ENCODE measurements at places on chromosomes 12 and 14.
A peak's percentile ranks its signal among the peaks of the same experiment; 100 is the strongest.

DNA sequence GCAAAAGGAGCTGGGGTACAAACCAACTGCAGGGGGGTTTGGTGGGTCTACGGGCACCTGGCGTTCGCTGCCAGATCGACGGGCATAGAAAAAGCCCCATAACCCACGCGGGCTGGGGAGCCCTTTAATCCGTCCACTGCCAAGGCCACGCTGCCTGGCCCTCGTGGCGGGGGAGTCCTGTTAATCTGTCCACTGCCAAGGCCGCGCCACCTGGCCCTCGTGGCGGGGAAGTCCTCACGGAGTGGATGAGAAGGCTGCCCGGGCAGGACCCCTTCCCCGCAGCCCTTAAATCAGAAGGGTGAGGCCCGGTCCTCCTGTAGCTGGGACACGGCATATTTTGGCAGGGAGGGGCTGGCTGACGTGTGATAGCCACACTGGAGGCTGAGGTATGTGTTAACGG is 86.1 kb downstream of the NOC4L start:
- DNase-seq, result no peak

DNA sequence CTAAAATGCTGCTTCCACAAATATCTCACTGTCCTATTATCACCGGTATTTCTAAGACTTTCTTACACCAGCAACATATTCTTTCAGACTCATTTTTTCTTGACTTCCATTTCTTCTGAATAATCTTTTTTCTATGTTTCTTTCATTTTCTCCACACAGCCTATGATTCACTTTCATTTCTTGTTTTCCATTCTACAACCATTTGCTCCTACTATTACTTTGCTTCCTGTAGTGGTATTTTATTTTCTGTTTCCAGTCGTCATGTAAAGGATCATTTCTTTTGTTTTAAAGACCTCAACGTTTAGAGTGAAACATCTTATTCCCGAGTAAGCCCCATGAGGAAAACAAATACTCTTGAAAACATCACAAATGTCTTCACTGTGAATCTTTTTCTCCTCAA is 182.2 kb upstream of the MDGA2 start:
- no peak for DNase-seq

GRCh38 chr14:94473666-94474410 is 2.2 kb downstream of the SERPINA9 start:
- no peak for DNase-seq

DNA sequence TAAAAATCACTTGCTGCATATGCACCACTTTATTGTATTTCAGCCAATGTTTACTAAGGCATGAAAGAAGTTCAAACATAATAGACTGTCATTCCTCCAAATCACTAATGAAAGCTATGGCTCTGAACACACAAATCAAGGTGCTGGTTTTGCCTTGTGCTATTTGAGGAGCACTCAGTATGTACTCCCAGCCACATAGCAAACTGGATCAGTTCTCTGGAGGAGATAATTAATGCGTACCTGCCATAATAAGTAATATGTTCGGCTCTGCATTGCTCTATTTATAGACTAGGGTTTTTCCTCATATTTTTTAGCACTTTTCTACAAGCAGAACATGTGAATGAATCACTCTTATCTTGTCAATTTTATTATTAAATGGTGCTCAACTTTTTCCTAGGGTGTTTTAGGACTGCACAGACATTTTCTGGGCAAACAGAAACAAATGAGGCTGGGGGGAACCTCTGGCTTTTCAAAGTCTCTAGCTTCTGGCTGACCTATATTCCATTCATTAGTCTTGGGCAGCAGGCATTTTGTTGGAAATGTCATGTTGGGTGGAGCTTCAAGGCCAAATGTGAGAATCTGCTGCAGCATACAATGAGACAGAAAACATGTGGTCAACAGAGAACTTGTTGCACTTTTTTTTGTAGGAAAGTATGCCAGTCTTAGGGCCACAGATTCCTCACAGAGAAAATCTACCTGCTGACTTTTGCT is 88.4 kb downstream of the GRIP1 start:
- no peak for DNase-seq

DNA sequence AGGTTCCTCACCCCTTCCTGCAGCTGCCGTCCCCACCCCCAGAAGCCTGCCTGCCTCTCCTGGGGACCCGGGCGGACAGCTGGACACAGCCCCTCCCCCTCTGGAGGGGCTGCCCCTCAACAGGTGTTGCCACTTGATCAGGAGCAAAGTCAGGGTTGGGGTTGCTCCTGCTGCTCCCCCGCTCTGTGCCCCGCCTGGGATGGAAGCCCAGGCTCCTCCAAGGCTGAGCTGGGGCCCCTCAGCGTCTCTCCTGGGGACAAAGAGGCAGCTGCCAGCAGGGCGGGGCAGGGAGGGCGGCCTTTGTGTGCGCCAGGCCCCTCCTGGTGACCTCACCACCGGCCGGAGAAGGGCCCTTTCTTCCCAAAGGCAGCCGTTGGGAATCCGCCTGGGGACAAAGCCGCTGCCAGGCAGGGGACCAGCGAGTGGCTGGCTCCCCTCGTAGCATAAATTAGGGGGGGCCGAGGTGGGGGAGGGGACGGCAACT is 13.7 kb downstream of the TRMT61A start:
- no peak for DNase-seq

- no peak for DNase-seq
Observed at GRCh38 chr12:116534311-116535121, 24.7 kb upstream of the MAP1LC3B2 start.

- DNase-seq, result no peak
Observed at GRCh38 chr12:68934392-68934791, 1.4 kb upstream of the CPM start.

- DNase-seq, result no peak
Observed at GRCh38 chr12:31119803-31120211, 46.1 kb downstream of the DDX11 start.

DNA sequence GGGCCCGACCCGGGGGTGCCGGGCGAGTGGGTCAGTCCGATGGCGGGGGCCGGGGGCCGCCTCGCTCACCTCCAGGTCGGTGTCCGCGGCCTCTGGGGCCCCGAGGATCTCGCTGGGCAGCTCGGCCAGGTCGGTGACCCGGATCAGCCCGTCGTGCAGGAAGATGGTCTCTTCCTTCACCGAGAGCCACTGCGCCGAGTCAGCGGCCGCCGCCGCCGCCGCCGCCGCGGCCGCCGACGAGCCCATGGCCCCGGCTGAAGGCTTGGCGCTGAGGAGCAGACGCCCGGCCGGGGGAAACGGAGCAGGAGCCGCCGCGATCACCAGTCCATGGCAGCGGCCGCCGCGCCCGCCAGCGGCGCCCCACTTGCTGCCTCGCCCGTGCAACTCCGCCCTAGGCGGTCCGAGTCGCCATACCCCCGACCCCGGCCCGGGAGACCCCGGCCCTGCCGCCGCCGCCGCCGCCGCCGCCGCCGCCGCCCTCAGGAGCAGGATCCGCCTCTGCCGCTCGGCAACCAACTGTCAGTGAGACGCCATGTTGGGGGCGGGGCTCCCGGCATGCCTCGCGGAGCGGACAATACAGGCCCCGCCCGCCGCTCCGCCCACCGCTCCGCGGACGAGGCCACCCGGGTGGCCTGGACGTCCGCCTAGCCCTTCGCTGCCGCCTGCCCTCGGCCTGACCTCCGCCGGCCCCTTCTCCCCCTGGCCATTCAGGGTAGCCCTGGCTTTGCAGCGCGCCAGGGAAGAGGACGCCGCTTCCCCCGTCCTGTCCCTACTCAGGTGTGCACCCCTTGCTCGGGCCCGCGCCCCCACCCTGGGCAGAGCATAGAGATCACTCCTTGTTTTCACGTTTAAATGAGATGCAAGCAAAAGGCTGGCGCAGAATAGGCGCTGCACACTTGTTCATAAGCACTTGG is at the start of gene HECTD4:
TSS of gene HECTD4 (minus strand) at position 549 of the 914 bp plus-strand sequence. CDS start at position 246, 303 bp downstream.
- peak; percentile 58 for DNase-seq

DNA sequence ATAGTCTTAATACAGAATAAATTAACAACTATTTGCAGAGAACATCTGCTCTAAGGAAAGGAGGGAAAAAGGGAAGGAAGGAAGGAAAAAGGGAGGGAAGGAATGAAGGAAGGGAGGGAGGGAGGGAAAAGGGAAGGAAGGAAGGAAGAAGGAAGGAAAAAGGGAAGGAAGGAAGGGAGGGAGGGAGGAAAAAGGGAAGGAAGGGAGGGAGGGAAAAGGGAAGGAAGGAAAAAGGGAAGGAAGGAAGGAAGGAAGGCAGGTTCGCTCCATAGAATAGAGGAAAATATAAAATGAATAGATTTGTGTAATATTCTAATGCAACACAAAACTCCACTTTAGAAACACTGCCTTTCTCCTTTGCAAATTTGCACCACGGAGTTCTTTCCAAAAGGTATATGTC is 16.6 kb downstream of the KICS2 start:
- DNase-seq, result no peak

GRCh38 chr12:105921872-105922669 is 216.7 kb downstream of the NUAK1 start:
- no peak for DNase-seq

- no peak for DNase-seq
Observed at GRCh38 chr12:42886160-42886559, 296.6 kb upstream of the PRICKLE1 start.

DNA sequence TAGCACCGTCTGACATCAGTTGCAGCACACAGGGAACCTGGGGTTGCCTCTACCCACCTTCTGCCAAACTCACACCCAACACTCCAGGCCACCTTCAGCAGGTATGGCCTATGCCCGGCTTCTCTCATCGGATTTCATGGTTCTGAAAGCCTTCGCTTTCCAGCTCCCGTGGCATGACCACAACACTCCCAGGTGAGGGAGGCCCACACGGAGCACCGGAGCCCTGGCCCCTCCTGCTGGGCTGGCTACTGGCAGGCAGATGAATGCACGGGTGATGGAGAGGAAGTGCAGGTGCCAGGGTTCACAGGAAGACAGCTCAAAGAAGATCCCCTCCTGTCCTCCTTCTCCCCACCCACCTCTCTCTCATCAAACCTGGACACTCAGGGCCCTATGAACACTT is 37.2 kb downstream of the CACNA2D4 start:
- DNase-seq, result no peak

- DNase-seq, result no peak
Observed at GRCh38 chr12:8629486-8630033, 16.9 kb upstream of the AICDA start.

- no peak for DNase-seq
Observed at GRCh38 chr12:17015501-17015900, 409.5 kb upstream of the LMO3 start.

DNA sequence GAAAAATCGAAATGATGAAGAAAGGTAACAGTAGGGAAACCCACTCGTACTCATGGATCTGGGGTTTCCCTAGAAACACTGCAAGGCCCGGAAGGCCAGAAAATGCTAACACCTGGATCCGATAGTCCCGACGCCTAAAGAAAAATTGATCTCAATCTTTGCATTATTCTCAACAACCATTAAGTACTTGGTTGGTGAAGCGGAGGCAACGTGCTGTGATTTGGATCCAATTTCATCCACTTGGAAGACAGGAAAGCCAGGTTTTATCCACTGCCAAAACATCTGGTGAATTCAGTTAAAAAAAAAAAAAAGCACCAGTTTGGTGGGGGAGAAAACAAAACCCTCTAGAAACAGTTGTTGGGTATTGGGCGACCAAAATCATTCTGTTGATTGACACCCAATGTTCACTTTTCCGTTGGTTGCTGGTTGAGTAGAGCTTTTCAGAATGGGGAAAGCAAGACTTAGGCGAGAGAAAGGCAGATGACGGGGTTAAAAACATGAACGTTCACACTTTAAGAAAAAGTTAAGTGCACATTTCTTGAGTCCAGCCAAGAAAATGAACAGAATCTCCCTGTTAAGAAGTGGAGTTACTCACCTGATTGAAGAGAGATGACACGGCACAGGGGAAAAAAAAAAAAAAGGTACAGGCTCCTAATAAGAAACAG is 41.9 kb upstream of the MED13L start:
- DNase-seq, result no peak

- DNase-seq, result no peak
Observed at GRCh38 chr12:105945880-105946279, 192.9 kb downstream of the NUAK1 start.

DNA sequence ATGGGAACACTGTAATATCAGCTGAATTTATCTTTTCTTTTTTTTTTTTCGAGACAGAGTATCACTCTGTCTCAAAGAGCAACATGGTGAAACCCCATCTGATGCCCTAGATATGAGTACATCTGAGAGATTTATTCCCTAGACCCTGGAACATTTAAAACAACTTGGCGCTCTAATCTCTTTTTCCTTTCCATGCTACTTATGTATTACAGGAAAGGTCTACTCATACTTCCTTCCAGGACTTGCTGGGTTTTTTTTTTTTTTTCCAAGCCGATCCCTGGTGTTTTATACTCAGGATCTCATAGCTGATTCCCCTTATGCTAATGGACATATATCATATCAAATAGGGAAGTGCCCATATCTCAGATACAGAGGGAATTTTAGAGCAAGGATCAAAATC is 83.1 kb downstream of the MAPKAPK5 start:
- DNase-seq, result no peak

DNA sequence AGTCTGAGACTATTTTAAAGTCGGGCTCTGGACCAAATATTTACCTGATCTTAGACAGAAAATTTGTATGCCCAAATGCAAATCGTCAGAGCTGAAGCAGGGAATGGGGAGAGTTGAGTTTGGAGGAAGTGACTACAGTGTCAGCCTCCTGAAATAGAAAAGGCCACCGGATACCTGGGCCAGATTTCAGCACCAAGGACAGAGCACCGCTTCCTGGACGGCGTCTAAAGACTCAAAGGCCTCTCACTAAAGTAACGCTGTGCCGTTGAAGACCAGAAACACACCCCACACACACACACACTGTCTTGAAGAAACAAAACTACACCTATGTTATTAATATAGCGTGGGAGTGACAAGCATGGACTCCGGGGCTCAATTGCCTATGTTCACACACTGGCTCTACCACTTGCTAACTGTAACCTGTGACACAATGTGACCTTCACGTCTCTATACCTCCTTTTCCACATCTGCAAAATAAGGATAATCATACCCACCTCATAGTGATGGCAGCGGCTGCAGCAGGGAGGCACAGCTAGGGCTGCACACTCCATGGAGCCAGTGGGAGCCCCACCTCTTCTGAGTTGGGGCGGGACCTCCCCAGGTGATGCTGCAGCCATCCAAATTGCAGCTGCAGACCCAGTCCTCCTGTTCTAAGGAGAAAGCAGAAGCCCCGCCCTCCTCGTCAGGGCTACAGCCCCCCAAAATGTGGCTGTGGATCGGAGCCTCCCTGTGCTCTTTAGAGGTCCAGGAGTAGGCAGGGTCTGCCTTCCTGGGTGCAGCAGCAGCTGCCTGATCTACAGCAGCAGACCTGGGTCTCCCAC is 35.6 kb downstream of the KRT76 start:
- peak; percentile 6 for DNase-seq

GRCh38 chr12:95877622-95878021 is 18.9 kb downstream of the SNRPF start:
- no peak for DNase-seq

DNA sequence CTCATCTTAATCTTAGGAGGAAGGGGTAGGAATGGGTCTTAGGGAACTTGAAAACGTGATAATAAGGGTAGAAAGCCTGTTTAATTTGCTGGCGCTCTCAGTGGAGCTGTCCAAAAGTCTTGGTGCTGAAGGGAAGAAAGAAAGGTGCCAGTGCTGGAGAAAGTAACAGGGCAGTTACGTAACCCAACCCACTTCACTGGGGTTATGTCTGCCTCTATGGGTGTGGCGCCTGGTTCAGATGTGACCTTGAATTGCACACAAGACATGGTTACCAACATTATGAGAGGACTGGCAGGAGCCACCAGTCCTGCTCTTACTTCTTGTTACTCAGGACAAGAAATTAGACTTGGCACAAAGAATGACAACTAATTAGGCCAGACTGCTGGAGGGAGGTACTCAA is 18.6 kb upstream of the GPATCH2L start:
- DNase-seq, result no peak

- no peak for DNase-seq
Observed at GRCh38 chr12:94663702-94664101, 13.3 kb upstream of the TMCC3 start.

Measured in bone marrow (tissue), 2 donors.